ENCODE measurements at places on chromosomes 5 and 9.

DNA sequence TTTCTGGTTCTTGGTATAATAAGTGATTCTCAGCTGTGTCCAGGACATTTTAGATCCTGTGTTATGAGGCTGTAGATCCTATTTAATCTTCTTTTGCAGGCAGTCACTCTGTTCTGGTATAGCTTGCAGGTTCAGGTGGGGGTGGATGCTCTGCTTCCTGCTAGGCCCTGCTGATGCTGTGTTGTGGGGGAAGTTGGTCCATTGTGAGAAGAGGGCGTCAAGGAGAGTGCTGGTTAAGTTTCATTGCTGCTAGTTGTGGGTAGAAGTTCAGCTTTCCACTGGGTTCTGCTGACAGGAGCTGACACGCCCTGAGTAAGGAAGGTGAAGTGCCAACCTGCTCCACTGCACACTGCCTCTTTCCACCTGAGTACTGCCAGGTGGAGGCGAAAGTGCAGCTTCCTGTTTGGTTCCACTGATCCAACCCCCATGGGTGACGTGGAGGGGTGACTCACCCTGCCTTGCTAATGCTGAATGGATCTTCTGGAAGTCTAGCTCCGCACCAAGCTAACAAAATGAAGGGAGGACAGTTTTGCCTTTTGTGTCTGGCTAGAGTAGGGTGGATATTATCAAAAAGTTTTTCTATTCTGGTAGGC is 16.3 kb downstream of the NMRK1 start:
- DNase-seq = peak; percentile 4

- DNase-seq = no peak
Observed at GRCh38 chr9:35448496-35448895, 41.4 kb upstream of the RUSC2 start.

DNA sequence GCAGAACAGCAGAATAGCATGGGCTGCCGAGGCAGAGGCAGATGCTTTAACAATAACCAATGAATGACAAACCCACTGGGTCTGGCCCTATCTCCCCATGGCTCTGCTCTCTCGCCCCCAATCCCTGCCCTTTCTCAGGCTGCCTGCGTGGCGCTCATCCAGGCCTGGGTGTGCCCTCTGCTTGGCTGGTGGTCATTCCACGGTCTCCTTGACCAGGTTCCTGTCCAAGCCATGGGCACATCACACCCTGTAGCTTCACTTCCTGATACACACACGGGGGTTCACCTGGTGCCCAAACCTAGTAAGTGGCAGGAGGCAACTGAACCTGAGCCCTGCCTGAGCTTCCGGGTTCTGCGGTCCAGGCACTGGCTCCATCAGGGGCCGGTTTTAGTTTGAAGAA is 87.6 kb downstream of the DAP start:
- DNase-seq = no peak

- no peak for DNase-seq
Observed at GRCh38 chr9:102445181-102445747, 549.9 kb upstream of the CYLC2 start.

DNA sequence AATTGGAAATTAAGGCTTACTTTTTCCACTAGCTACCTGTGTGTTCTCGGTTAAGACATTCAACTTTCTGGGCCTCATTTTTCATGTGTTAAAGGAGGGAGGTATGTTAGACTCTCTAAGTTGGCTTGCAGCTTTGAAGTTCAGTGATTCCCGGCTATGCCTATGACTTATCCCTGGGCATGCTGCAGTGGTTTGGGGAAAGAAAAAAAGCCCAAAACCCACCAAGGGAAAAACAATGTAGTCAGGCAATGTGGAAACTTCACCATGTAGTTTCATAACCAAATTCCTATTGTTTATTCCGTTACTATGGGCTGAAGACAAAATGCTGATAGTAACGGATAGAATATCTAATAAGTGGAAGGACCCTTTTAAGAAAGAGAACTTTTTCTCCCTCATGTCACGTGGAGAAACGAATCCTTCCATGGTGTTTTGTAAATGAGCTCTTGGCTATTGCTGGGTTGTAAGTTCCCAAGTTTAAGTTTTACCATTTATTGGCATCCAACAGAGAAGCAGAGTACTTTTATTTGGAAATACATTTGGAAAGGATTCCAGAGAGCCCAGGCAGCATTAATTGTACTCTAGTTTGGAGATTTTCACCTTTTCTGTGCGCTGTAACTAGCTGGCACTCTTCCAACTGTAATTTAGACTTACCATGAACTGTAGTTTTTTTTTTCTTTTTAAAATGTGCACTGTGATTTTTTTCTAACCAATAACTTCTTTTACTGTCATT is 84.9 kb upstream of the MPDZ start:
- DNase-seq = no peak

- DNase-seq = peak; percentile 94
Observed at GRCh38 chr5:34534523-34535103, 121.5 kb upstream of the RAI14 start.

DNA sequence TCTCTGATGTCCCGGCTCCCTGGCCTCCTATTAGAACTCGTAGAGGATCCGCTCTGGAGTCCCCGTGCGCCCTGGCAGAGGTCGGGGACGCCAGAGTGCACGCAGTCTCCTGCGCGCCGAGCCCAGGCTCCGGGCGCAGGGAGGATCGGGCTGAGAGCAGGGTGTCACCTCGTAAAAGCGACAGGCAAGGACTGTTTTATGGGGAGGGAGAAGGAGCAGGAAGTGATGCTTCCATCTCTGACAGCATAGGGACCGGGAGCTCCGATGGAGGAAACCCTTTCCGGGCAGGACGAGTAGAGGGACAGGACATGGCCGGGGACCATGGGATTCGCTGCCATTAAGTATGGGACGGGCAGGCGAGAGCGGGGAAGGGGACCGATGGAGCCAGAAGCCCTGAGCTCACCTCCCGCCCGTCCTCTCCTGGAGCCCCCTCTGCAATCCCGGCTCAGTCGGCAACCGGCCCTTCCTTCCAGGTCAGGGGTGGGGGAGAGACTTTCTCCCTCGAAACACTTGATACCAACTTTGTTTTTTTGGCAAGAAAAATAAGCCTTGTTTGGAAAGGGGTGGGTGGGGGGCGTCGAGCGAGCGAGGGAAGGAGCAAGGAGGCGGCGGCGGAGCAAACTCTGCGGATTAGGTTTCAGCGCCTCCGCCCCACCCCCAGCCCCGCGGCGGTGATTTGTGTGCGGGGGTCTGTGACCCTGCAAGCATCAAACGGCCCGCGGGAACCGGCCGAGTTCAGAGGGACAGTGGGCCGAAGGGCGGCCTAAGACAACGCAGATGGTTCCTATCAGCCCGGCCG is 12.6 kb downstream of the LMX1B start:
- DNase-seq = no peak

- peak; percentile 18 for DNase-seq
Observed at GRCh38 chr5:82259172-82259800, 18.9 kb downstream of the RPS23 start.

DNA sequence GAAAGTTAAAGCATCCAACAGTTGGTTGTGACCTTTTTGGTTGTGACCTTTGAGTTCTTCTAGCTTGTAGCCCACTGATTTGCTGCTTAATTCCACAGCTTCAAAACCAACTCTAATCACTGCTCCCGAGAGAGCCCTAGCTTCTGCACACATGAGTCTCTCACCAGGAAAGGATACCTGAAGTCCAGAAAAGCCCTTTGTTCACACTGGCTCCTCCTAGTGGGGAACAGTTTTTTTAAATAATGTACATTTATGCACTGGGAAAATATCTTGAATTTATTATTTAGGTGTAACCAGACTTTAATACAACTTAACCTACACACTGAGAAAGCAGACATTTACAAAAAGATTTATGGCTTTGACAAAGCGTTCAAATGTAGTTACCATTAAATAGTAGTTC is 120.2 kb upstream of the CCDC152 start:
- DNase-seq = no peak

- no peak for DNase-seq
Observed at GRCh38 chr9:38175423-38175822, 106.4 kb upstream of the SHB start.

GRCh38 chr9:96874947-96875460 is 20.7 kb upstream of the ZNF782 start:
- DNase-seq = peak; percentile 27

DNA sequence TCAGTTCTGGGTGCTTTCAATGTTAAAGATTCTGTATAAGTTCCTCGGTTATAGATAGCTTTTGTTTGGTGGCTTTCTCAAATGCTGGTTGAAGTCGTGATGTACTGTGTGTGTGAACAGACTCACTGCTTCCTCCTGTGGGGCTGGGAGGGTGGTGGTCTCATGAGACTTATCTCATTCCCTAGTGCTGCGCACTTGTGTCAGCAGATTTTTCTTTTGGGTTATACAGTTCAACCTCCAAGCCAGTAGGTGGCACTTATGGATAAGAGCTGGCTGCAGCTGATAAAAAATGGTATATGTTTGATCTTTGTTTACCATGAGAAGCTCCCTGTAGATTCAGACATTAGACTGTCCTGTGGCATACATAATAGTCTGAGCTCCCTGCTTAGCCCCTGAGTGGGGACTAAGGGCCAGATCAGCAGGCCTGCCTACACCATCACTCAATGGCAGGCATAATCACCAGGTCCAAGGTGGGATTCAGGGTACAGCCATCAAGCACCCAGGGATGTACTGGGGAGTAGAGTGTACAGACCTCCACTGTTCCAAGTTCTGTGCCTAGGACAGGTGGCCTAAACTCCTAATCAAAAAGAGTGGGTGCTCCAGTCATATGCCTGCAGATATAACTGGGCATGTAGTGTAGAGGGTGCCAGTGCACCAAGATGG is 174.2 kb downstream of the OXCT1 start:
- DNase-seq = peak; percentile 14

GRCh38 chr5:57687596-57687995 is 205.0 kb upstream of the ACTBL2 start:
- no peak for DNase-seq

DNA sequence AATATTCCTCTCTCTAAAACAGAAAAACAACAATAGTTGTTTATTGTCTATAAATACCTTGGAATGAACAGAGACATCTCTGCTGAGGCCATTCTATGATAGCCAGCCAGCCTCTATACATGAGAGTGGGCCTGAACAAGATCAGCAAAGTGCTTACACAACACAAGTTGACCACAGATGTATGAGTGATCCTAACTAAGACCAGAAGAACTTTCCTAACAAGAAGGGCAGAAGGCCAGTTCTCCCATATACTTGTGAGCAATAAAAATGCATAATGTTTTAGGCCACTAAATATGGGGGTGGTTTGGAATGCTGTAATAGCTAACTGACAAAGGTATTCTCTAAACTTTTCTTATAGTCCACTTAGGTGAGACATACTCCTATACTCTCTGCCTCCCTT is 345.7 kb downstream of the SPATA31D1 start:
- DNase-seq = peak; percentile 39

- peak; percentile 38 for DNase-seq
Observed at GRCh38 chr5:322942-323879, 1.7 kb downstream of the AHRR start.

GRCh38 chr5:158139161-158139560 is 280.2 kb upstream of the CLINT1 start:
- peak; percentile 72 for DNase-seq

- DNase-seq = no peak
Observed at GRCh38 chr9:112479221-112479620, 7.4 kb upstream of the KIAA1958 start.
